Activated T-helper 1 cell treated with Interleukin-2 at 50 U/mL for 16 hours (primary cell): ENCODE measurements at places on chromosomes 2 and 18.

DNA sequence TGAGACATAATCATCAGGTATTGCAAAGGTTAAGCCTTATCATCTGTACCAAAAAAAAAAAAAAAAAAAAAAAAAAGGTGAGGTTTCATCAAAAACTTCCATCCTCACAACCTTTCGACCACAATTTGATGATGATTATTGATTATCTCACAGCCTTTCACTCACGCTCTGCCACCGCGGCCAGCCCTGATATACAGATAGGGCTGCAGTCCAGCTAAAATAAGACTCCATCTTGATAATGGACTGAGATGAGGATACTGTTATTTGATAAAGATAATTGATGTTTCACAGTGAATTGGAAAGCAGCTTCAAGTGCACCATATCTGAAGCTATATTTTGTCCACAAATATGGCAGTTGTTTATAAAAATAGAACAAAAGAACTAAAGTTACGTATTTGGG, 159.7 kb upstream of the BOD1L2 start:
- DNase-seq: no peak

DNA sequence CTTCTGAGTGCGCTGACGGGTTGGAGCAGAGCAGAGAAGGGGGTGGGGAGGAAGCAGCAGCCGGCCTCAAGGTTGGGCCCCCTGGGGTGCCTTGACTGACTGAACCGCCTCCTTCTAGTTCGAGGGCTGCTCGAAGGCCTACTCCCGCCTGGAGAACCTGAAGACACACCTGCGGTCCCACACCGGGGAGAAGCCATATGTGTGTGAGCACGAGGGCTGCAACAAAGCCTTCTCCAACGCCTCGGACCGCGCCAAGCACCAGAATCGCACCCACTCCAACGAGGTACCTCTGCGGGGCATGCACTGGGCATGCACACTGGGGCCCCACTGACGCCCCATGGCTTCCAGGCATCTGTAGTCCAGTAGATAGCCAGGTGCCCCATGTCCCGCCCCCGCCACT, 246.9 kb downstream of the GLI2 start:
- no peak for DNase-seq

GRCh38 chr2:10706033-10706432, 15.4 kb upstream of the ATP6V1C2 start:
- no peak for DNase-seq

DNA sequence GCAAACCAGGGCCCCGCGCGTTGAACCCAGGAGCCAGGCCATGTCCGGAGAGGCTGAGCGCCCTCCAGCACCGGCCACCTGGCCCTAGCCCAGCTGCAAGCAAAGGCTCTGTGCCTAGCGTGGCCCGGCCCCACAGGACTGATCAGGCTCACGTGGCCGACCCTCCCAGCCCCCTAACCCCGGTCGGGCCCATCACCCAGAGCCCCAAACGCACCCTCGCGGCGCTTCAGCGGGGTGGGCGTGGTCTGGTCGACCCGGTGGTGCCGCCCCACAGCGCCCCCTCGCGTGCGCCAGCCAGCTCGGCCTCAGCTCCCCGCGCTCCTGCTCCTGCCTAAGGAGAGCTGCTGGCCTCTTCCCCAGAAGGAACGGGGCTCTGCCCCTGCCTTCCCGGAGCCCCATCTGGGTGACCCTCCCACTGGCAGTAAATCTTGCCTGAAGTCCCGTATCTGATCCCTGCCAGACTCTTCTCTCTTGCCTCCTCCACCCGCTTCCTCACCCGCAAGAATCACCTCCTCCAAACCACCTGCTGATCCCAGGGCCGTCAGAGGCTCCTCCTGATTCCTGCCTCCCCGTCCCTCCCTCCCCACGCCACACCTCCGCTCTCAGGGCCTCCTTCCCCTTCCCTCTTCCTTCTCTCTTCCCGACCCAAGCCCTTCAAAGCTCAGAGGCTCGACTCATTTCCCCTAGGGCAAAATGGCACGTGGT, 12.3 kb upstream of the TEX51 start:
- no peak for DNase-seq

DNA sequence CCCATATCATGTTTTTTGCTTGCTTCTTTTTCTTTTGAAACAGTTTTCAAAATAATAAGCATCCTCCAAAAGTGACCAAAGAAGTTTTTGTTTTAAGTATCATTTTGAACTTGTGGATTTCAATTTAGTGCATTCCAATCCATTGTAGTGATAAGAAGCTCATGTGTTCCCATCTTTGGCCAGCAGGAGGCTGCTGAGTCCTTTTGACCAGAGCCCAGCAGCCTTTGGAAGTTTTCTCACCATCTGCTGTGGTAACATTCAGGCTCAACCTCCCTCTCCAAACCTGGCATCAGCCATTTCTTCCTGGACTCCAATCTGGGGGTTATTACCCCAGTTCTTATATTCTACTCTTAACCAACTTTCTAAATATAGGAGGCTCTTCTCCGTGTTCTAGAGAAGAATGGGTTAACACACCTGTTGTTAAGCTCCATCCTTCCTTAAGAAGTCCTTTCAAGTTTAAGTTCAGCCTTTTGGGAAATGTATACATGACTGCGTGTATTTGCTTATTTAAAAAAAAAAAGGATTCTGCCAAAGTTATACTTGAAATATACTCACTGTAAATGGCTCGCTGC, 39.0 kb upstream of the MAL start:
- no peak for DNase-seq

GRCh38 chr18:58902961-58903360, 38.3 kb downstream of the ZNF532 start:
- DNase-seq: no peak

- no peak for DNase-seq
These were observed 1.3 kb downstream of the YWHAQ start for GRCh38 chr2:9629222-9630116.

DNA sequence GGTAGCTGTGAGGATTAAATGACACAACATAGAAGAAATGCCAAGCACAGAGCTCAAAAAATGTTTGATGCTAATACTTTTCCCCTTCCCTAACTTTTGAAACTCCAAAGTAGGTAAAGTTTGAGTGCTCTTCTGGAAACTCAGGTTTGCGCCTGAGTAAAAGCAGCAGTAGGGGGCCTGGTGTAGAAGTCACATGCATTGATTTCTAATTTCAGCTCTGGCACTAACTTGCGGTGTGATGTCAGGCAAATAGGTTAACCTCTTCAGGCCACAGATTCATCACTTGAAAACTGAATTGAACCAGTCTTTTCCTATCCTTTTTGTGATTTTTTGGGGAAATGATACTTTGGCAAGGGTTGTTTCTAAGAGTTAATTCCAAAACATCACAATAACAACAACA, 27.2 kb downstream of the LHCGR start:
- no peak for DNase-seq

DNA sequence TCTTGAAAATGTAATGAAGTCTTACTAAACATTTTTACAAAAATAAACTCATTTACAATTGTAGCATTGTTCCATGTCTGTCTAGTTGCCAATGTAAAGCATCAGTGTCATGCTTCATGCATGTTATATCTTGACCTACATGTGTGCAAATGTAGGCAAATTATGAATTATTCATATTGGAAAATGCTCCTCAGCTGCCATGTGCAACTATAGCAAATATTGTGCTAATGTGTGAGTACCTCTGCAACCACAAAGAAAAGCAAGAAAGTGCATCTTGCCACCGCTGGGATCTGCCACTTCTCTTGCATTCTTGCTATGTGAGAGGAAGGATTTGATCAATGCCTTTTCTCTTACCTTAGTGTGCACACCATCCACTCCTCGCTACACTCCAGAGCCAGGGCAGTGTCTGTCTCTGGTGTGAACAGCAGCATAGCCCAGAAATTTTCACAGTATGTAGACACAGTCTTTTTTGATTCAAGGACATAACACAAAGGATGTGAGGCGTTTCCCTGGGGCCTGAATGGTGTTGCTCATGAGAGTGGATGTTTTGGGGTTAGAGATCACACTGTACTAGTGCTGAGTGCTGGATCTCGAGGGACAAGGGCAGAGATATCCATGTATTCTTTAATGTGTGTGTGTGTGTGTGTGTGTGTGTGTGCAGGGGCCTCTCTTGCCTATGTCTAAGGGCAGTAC, 47.6 kb upstream of the HAAO start:
- no peak for DNase-seq

- no peak for DNase-seq
These were observed 44.1 kb downstream of the PARD6G start for GRCh38 chr18:80203249-80203648.

- no peak for DNase-seq
These were observed 56.6 kb downstream of the FAM228A start for GRCh38 chr2:24231461-24231881.

DNA sequence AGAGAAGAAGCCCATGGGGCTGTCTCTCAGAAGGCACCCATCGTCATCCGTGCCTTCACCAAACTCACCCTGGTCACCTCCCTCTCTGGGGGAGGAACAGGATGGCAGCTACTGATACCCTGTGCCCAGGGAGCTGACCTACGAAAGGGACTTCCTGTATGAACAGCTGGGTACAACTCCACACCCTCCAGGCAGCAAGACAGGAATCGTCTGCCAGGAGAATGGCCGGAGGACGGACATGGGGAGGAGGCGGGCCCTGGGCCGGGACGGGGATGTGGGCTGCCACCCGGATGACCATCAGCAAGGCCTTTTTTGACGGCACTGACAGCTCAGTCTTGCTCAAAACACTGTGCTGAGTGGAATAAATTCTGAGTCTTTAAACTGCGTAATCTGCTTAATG, 243.6 kb downstream of the HDAC4 start:
- DNase-seq: no peak

DNA sequence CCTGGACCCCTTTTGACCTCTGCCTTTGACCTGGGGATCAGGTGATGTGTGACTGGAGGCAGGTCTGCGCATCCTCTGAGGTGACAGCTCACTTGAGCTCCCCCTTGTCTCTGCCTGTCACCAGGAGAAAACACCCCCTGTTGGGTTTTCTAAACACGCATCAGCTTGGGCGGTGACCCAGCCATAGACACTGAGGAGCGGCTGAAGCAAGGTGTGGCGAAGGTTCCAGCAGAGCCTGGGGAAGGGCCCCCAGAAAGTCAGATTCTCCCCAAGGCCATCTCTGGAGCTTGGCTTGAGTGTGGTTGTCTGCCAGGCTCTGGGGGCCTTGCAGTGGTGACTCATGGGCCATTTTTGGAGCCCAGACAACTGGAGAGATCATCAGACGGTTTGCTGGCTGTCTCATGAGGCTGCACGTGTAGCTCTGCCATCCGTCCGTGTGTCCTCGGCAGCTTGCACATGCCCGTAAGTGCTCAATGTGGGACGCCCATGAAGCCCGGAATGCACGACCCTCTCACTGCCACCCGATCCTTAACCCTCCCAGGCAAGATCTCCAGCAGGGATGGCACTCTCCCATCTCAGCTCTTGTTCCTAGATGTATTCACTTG, 29.4 kb downstream of the SIX3 start:
- no peak for DNase-seq

- DNase-seq: no peak
These were observed 414.6 kb downstream of the DLGAP1 start for GRCh38 chr18:4040391-4041092.

- peak; percentile 6 for DNase-seq
These were observed 43.0 kb upstream of the RAB6C start for GRCh38 chr2:129936334-129936934.

DNA sequence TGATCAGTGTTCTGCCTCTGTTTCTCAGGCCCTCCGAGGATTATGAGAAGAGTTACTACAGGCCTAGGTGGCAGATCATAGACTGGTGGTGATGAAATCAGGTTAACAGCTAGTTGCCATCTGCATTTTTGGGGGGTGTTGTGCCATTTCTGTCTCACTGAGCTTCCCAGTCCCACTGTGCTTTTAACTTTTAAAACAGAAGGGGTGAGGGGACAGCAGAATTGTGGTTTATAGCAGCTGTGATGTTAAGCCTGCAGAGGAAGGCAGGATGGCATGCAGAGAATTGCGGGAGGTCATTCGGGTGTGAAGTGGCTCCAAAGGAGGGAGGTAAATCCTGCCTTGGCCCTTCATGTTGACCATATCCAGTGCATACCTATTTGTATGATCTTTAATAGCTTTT, 5.0 kb downstream of the CAB39 start:
- no peak for DNase-seq

DNA sequence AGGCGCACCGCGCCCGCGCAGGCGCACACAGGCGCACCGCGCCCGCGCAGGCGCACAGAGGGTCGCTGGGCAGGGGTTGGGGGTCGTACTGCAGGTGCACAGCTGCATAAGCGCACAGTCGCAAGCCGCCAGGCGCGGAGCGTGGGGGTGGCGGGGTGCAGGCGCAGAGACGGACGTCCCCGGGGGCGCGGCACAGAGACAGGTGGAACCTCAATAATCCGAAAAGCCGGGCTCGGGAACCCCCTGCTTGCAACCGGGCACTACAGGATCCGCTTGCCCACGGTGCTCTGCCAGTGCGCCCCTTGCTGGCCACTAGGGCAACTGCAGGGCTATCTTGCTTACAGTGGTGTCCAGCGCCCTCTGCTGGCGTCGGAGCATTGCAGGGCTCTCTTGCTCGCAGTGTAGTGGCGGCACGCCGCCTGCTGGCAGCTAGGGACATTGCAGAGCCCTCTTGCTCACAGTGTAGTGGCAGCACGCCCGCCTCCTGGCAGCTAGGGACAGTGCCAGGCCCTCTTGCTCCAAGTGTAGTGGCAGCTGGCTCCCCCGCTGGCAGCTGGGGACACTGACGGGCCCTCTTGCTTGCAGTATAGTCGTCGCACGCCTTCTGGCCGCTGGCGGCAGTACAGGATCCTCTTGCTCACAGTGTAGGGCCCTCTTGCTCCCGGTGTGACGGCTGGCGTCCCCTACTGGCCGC, 34.9 kb downstream of the FAM110C start:
- peak; percentile 39 for DNase-seq

GRCh38 chr18:79481046-79481790, 85.5 kb downstream of the NFATC1 start:
- no peak for DNase-seq

GRCh38 chr2:31384351-31384750, 30.2 kb downstream of the XDH start:
- DNase-seq: no peak

GRCh38 chr2:237791977-237792727, 6.4 kb upstream of the RBM44 start:
- DNase-seq: no peak

DNA sequence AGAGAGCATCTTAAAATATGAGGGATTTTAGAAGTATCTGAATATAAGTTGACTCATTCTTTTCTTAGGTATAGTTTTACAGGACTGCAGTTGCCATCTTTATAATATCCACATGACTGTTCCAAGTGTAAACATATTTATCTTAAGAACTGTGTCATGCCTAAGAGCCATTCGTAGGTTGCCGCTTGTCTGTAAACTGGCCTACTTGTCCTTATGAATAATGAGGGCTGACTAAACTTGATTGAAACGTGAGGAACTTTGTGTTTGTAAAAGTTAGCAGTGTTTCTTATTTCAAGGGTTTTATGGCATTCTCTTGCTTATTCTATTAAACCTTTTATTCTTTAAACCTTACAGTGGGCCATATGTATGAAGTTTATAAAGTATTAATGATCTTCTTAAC, 99.6 kb downstream of the MAP3K20 start:
- no peak for DNase-seq

GRCh38 chr2:53379547-53379946, 388.1 kb upstream of the CHAC2 start:
- no peak for DNase-seq

- DNase-seq: no peak
These were observed 455.4 kb upstream of the HNMT start for GRCh38 chr2:137508739-137509384.

- no peak for DNase-seq
These were observed 57.4 kb downstream of the STK39 start for GRCh38 chr2:168189835-168190569.

GRCh38 chr2:202965810-202966460, 48.7 kb upstream of the NBEAL1 start:
- no peak for DNase-seq
